ENCODE measurements at places on chromosomes 16 and 17.
A peak's percentile ranks its signal among the peaks of the same experiment; 100 is the strongest.

DNA sequence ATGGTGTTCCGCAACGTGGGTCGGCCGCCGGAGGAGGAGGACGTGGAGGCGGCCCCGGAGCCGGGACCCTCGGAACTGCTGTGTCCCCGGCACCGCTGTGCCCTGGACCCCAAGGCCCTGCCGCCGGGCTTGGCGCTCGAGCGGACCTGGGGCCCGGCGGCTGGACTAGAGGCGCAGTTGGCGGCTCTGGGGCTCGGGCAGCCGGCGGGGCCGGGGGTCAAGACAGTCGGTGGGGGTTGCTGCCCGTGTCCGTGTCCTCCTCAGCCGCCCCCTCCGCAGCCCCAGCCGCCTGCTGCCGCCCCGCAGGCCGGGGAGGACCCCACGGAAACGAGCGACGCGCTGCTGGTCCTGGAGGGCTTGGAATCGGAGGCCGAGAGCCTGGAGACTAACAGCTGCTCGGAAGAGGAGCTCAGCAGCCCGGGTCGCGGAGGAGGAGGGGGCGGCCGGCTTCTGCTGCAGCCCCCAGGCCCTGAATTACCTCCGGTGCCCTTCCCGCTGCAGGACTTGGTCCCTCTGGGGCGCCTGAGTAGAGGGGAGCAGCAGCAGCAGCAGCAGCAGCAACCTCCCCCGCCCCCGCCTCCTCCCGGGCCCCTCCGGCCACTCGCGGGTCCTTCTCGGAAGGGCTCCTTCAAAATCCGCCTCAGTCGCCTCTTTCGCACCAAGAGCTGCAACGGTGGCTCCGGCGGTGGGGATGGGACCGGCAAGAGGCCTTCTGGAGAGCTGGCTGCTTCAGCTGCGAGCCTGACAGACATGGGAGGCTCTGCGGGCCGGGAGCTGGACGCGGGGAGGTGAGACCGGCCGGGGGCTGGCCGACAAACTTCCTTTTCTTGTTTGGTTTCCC, 821 bp downstream of the SOCS7 start:
- DNase-seq, result peak; percentile 42

DNA sequence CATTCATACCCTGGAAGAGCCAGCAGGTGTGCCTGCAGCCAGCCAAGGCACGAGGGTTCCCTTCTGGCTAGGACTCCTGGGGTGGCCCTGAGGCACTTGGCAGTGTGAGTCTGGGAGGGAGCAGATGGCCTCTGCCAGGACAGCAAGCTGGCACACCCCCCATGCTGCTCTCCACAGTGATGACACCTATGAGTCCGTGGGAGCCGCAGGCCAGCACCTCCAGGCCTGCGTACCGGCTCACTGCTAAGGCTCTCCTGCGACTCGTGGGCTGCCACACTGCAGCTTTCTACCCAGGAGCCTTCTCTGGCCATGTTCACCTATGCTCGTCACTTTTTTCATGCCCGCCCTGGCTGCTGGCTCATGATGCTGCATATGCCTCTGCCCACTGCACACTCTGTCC, 68.1 kb downstream of the NDEL1 start:
- DNase-seq, result no peak

- peak; percentile 83 for DNase-seq
Measured at GRCh38 chr17:80649672-80650330, 105.2 kb downstream of the RPTOR start.

- peak; percentile 35 for DNase-seq
Measured at GRCh38 chr17:57408071-57408811, 151.9 kb downstream of the MSI2 start.

GRCh38 chr17:47918006-47918405, 22.0 kb downstream of the SP2 start:
- DNase-seq, result no peak

- no peak for DNase-seq
Measured at GRCh38 chr16:53946746-53947386, 242.9 kb downstream of the FTO start.

DNA sequence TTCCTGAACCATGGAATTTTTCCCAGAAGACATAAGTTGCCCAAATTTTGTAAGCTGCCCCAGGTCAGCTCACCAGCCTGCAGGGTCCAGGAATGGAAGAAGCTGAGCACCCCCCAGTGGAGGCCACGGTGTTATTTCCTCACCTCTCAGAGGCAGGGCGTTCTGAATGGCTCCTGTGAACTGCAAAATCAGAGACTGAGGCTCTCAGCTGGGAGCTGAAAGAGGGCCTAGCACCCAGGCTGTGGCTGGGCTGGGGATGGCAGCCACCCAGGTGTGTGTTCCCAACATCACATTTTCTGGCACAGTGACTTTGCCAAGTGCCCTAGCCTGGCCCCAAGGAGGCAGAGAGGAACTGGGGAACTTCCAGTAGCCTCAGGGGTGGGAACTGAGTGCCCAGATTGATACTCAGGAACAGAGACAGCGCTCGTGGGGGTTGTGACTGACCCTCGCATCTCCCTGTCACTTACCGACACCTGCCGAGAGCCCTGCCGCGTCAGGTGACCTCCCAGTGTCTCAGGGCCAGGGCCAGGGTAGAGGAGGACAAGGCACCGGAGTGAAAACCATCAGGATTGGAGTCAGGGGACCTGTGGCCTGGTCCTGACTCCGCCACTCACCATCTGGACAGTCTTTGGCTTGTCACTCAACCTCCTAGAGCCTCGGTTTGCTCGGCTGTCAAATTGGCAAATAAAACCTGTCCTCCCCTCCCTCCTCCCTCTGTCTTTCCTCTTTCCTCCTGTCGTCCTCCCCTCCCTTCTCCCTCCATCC, 11.3 kb downstream of the CACNG4 start:
- DNase-seq, result peak; percentile 35

- no peak for DNase-seq
Measured at GRCh38 chr17:77560381-77560780, 398.1 kb upstream of the TNRC6C start.

GRCh38 chr16:15854906-15855703, 1.7 kb downstream of the MYH11 start:
- DNase-seq, result no peak

- DNase-seq, result no peak
Measured at GRCh38 chr17:4540224-4540651, 14.9 kb downstream of the MYBBP1A start.

- peak; percentile 43 for DNase-seq
Measured at GRCh38 chr16:35431829-35432663, 1972.6 kb downstream of the TP53TG3F start.

DNA sequence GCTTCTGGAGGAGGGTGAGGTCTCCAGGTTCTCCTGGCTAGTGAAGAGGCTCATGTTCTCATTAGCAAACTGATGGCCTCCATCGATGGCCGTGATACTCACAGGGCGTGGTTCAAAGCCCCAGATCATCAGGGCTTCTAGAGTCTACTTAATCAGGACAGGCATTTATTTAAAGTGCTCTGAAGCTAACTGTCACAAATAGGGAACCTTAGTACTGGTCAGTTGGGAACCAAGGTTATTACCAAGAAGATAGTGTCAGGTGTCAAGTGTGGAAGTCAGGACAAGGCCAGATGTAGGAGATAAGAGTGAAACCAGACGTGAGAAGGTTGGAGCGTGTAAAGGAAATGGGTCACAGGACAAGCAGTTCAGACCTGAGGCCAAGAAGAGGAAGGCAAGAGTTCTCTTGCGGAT, 56.9 kb downstream of the PIGL start:
- no peak for DNase-seq

- no peak for DNase-seq
Measured at GRCh38 chr17:6413065-6413464, 21.9 kb downstream of the AIPL1 start.

- DNase-seq, result peak; percentile 79
Measured at GRCh38 chr17:75876190-75876937, 2.0 kb downstream of the TRIM47 start.

DNA sequence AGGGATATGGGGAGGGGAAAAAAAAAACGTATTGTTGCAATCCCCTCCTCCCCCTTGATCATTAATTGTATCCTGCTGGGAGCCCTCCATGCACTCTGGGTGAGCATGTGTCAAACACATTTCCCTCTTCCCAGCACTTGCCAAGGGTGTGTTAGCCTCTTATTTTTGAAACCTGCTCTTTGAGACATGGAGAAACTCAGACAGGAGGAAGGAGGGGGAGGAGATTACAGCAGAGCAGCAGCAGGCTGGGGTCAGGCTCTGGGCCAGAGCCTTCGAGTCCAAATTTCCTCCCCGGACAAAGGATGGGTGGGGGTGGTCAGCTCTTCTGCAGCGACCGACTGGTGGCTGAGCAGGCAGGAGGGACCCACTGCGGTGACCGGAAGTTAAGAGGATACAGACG, 64.7 kb downstream of the SOX9 start:
- no peak for DNase-seq

GRCh38 chr17:55709984-55710383, 12.7 kb downstream of the TMEM100 start:
- no peak for DNase-seq

- peak; percentile 42 for DNase-seq
Measured at GRCh38 chr17:36728030-36728991, 126.9 kb downstream of the MRM1 start.

DNA sequence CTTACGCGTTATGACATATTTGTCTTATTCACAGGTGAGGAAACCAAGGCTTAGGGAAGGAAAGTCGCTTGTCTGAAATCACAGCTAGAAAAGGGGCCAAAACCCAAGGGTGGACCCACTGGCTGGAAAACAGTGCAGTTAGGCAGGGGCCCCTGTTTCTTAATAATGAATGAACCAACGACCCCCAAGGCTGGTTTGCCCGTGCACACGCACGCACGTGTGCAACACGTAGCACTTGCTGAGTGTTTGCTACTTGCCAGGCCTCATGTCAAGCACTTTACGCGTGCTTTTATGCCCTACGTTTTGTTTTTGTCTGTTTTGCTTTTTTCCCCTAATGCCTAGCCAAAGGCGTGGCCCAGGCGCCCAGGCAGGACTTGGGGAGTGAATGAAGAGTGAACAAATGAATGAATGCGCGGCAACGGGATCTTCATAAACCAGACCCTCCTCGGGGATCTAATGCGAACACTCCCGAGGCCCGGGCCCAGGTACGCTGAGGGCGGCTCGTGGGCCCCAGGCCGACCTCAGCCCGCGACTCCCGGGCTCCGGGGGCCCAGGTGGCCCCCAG, 571 bp upstream of the USP10 start:
- peak; percentile 45 for DNase-seq

DNA sequence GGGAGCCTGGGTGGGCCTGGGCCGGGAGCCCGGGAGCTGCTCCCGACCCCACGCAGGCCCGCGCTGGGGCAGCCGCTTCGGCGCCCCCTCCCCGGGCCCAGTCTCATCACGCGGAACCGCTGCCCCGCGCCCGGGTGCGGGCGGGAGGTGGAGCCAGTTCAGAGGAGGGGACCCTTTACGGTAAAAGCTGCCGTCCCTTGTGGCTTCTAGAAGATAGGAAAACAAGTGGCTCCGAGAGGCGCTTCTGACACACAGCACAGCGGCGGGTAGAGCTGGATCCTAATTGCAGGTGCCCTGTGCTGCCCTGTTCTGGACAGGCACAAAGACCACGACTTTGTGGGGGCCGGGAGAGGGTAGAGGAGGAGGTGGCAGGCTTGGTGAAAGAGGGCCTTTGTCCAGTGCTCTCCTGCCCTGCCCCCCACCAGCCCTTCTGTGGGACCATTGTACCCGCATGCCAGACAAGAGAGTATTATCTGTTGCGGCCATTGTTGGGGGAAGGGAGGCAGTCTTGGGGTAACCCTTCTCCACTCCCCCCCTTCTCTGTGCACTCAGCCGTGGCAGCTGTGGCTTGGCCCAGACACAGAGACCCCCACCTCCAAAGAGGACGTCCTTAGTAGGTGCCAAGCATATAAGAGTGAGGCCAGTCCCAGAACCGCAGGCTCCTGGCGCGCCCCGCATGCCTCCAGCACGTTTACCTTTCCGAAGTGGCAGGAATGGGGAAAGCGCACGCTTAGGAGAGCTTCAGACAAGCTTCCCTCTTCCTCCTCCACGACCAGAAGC, 736 bp downstream of the CNP start:
- DNase-seq, result peak; percentile 61

DNA sequence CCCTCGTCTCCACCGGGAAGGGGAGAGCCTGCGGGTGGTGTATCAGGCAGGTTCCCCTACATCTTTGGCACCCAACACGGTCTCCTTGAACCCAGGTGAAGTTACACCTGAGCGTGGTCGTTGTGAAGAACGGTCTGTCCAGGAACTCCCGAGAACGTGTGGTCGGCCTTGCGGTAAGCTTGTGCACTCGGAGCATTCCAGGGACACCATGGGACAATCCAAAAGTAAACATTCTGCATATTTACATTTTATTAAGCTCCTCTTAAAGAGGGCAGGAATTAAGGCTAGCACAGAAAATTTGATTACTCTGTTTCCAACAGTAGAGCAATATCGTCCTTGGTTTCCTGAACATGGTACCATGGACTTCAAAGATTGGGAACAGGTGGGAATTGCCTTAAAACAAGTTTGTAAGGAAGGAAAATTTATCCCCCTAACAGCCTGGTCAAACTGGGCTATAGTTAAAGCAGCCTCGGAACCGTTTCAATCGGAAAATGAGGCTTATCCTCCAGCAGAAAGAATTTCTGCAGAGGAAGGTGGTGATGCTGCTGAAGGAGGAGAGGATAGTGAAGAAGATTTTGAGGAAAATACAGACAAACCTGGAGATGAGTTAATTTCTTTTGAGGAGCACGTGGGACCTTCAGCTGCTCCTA, 18.2 kb downstream of the ALOX15B start:
- DNase-seq, result no peak

- no peak for DNase-seq
Measured at GRCh38 chr16:69083306-69083941, 22.0 kb upstream of the HAS3 start.

- DNase-seq, result peak; percentile 47
Measured at GRCh38 chr16:27374221-27374803, 27.7 kb upstream of the IL21R start.

- DNase-seq, result no peak
Measured at GRCh38 chr16:79776243-79776847, 175.8 kb upstream of the MAF start.

- no peak for DNase-seq
Measured at GRCh38 chr17:57170866-57171265, 85.5 kb upstream of the MSI2 start.

GRCh38 chr17:69669441-69670178, 255.1 kb downstream of the MAP2K6 start:
- DNase-seq, result no peak

GRCh38 chr17:41594363-41594915, 7.7 kb upstream of the KRT14 start:
- DNase-seq, result no peak

DNA sequence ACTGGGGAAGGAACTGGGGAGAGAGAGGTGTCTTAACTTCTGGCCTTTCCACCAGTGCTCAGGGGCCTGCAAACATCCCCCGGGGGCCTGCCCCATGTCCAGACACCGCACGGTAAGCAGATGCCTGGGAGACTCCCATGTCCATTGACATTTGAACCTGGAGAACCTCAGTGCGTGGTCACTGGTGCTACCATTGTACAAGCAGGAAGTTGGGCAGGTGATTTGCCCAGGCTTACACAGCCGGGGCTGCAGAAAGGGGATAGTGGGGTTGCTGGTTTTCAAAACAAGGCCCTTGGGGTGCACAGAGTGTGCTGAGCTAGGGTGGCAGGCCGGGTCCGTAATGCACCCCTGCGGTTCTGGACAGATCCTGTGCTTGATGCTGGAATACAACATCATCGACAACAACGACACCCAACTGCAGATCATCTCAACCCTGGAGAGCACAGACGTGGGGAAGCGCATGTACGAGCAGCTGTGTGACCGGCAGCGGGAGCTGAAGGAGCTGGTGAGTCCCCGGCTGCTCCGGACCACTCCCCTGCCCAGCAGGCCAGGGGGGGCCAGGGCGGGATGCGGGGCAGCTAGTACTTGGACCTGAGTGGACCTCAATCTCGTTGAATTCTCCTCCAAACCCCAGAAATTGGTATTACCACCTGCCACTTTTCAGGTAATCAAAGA, 77.7 kb upstream of the PLCG2 start:
- no peak for DNase-seq
